ENCODE measurements at places on chromosomes 3 and 15. TPM values are rescaled to one million over a fixed set of nuclear protein-coding genes. Genes with fewer than 3 reads are reported as not detected.

DNA sequence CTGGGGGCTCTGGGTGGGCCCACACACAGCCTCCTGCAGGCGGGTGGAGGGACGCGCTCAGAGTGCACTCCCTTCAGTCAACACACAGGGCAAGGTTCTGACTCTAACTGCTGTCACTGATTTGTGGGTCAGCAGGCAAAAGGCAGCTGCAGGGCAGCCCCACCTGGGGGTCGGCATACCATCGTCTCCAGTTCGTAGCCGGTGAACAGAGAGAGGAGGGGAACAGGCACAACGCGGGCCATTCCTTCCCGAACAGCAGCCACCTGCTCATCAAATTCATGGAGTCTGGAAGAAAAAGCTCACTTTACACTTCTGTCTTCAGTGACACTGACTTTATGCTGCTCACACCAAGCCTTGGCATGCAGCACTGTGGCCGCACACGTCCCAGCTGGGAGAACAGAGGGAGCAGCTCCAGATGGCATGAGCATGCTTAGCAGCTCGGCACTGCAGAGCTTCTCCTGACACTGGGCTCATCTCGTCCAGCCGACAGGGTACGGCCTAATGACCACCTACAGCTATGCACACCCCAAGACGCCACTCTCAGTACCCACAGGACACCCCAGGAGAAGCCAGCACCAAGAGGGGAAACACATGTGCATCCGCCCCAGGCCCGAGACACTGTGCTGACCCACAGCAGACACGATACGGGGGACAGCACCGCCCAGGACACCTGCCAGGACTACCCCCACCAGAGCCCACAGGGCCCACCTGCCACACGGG lies 14.4 kb upstream of the OCA2 start:
- H3K4me1 ChIP-seq, result no peaks in the 10 kb centered on the region
- no peaks in the 10 kb centered on the region for H3K36me3 ChIP-seq
- H3K27ac ChIP-seq, result no peak overlapping the region
- DNase-seq, result no peak
- H3K27me3 ChIP-seq, result peaks cover 3% of the 10 kb centered on the region

SEMA6D gene
- 12.5 TPM for total RNA-seq

DNA sequence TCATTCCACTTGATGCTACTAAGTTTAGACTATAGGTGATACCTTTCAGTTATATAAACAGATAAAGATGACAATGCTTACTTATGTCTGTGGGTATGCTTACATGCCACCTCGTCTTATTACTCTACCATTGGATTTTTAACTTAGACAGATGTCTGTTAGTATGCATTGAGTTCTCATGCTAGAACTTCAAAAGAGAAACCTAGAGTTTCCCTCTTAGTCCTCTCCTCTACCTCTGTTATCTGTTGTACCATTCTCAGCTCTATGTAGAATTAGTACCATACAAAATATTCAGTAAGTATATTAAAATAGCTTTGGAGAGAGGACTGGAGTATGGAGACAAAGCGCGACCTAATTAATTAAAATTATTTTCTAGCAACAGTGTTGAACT lies 111.3 kb downstream of the BBX start:
- H3K36me3 ChIP-seq, result no peaks in the 10 kb centered on the region
- no peaks in the 10 kb centered on the region for H3K27me3 ChIP-seq
- no peak overlapping the region for H3K4me3 ChIP-seq

DNA sequence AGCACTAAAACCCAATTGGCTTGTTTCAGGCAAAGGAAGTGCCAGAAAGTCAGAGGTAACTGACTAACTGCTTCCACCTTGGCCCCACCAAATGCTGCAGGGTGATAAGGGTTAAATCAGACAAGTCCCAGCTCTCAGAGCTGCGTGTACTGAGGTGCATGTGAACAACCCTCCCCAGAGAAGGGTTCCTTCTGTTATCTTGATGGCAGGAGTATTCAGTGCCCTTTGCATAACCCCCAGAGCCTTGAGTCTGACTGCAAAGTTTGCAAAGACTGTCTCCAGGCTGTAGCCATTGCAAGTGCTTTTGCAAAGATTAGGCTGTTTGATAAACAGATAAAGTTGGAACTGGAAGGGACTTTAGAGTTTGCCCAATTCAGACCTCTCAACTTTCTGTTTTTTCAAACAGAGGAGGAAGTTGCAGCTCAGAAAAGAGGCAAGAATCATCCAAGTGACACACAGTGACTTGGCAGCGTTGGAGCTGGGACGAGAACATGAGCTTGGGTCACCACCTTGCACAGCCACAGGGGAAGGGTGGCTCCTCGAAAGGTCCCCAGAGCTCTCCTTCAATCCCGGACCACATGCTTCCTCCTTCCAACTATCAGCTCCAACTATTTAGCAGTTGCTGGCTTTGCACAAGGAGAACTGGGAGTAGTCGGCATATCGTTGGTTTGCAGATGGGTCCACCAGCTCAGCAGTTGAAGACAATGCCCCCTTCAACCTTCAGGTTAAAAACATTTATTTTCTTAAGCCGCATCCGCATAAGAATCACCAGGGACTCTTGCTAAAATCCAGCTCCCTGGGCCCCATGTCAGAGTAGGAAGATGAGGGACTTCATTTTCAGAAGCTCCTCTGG lies 224.8 kb upstream of the HES1 start:
- peaks cover 26% of the 10 kb centered on the region for H3K4me1 ChIP-seq
- no peak for DNase-seq
- no peak overlapping the region for H3K27ac ChIP-seq
- no peaks in the 10 kb centered on the region for H3K27me3 ChIP-seq
- H3K36me3 ChIP-seq, result no peaks in the 10 kb centered on the region

GRCh38 chr3:111776827-111777483 lies 82.1 kb upstream of the PHLDB2 start:
- no peak for DNase-seq
- H3K27ac ChIP-seq, result no peak overlapping the region
- H3K4me3 ChIP-seq, result no peak overlapping the region
- no peaks in the 10 kb centered on the region for H3K4me1 ChIP-seq
- H3K27me3 ChIP-seq, result no peaks in the 10 kb centered on the region

DNA sequence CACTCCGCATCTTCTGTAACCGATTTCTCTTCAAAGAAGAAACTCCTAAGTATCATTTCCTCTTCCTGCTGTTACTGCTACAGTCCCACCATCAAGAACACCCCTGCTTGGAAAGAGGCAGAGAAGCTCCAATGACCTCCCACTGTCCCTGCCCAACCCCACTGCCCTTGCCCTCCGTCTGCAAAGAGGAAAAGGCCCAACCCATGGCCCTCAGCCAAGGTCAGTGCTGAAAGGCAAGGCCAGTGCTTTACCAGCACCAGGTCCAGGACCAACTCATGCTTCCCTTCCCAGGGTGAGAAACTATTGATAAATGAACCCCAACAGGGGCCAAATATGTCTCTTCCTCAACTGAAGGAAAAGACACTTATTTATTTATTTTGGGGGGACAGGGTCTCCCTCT lies 22.5 kb downstream of the FAM240A start:
- no peaks in the 10 kb centered on the region for H3K4me1 ChIP-seq
- H3K4me3 ChIP-seq, result no peak overlapping the region
- no peak for DNase-seq
- H3K27ac ChIP-seq, result no peak overlapping the region

DNA sequence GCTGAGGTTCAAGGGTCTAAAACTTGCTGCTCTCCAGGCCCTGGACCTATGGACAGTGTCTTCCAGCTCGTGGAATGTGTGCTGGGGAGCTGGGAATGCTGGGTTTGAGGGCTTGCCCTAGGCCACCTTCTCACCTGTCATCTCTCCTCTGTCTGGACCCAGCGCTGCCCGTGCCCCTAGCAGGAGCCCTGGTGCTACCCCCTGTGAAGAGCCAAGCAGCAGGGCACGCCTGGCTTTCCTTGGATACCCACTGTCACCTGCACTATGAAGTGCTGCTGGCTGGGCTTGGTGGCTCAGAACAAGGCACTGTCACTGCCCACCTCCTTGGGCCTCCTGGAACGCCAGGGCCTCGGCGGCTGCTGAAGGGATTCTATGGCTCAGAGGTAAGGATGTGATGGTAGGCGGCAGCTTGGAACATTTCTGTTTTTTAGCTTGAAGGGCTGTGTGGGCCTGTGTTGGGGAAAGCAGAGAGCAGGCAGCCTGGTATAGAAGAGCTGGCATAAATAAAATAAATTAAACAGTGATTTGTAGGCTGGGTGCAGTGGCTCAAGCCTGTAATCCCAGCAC lies 5.1 kb downstream of the CHRD start:
- peaks cover 34% of the 10 kb centered on the region for H3K27me3 ChIP-seq
- no peak for DNase-seq
- H3K36me3 ChIP-seq, result no peaks in the 10 kb centered on the region
- H3K27ac ChIP-seq, result no peak overlapping the region

DNA sequence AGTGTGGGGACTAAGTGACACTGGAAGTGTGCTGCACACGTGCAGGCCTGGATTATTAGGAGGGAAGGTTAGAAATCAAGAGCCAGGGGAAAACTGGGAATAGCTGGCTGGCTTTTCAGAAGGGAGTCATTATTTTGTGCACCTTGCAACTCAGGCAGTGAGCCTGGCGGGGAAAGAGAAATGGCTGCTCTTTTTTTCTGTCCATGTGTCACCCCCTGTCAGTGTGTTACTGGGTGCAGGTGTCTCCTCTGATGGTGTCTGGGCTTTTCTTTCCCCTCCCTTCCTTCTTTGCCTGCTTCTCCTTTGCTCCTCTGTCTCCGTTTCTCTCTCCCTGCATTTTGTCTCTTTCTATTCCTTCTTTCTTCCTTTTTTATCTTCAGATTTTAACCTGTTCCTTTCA lies 130.7 kb downstream of the APBA2 start:
- no peak overlapping the region for H3K27ac ChIP-seq
- H3K36me3 ChIP-seq, result no peaks in the 10 kb centered on the region
- no peaks in the 10 kb centered on the region for H3K4me1 ChIP-seq
- DNase-seq, result no peak

DNA sequence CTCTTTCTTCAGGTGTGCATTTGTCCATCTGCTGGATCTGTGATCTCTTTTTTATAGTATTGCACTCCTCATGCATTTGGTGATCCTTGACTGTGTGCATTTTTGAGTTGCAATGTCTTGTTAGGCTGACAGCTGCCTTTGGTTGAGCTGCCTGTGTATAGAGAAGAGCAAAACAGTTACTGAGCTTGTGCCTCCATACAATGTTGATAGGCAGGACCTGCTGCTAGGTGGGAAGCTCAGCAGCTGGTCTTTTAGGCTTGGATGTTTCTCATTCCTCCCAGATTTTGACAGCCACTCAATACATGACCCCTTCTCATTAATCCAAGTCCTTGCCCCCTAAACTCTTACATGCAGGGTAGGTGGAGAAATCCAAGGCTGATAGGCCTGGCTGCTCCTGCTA lies 74.8 kb upstream of the PIAS1 start:
- no peak overlapping the region for H3K4me3 ChIP-seq
- no peaks in the 10 kb centered on the region for H3K4me1 ChIP-seq
- no peaks in the 10 kb centered on the region for H3K36me3 ChIP-seq
- H3K27me3 ChIP-seq, result no peaks in the 10 kb centered on the region

GRCh38 chr15:101003081-101003480 lies 83.9 kb downstream of the LRRK1 start:
- H3K27ac ChIP-seq, result no peak overlapping the region
- no peak overlapping the region for H3K4me3 ChIP-seq
- peaks cover 15% of the 10 kb centered on the region for H3K27me3 ChIP-seq
- no peaks in the 10 kb centered on the region for H3K4me1 ChIP-seq

CNTN4 gene
- total RNA-seq, result 5.1 TPM

GRCh38 chr15:62412686-62413085 lies 247.6 kb upstream of the C2CD4B start:
- no peaks in the 10 kb centered on the region for H3K36me3 ChIP-seq
- H3K4me3 ChIP-seq, result no peak overlapping the region
- H3K27ac ChIP-seq, result no peak overlapping the region
- H3K27me3 ChIP-seq, result no peaks in the 10 kb centered on the region
- H3K4me1 ChIP-seq, result peaks cover 5% of the 10 kb centered on the region
- DNase-seq, result peak; percentile 12

UACA gene
- 33.0 TPM for total RNA-seq

PLD1 gene
- total RNA-seq, result 0.21 TPM

SELENOS gene
- 26.0 TPM for total RNA-seq

GRCh38 chr3:114453361-114453780 lies 159.5 kb downstream of the TIGIT start:
- peaks cover 16% of the 10 kb centered on the region for H3K4me1 ChIP-seq
- no peaks in the 10 kb centered on the region for H3K36me3 ChIP-seq
- peak overlapping the region; percentile 61 for H3K4me3 ChIP-seq

DNA sequence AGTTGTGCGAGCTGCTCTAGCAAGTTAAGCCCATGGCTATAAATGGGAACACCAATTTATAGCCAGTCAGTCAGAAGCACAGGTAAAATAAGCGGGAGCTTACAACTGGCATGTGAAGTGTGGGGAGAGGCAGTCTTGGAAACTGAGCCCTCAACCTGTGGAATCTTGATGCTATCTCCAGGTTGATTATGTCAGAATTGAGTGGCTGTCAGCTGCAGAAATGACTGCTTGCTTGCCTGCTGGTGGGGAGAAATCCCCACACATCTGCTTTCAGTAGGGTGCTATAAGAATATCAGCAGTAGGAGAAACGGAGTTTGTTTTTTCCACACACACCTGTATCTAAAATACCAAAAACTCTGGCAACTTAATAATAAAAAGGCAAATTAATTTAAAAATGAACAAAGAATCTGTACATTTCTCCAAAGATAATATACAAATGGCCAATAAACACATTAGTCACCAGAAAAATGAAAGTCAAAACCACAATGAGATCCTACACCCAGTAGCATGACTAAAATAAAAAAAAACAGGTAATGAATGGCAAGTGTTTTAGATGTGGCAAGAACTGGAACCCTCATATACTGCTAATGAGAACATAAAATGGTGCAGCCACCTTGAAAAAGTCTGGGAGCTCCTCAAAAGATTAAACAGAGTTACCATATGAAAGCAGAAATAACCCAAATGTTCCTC lies 26.0 kb upstream of the MAP4 start:
- peaks cover 19% of the 10 kb centered on the region for H3K4me1 ChIP-seq
- H3K36me3 ChIP-seq, result no peaks in the 10 kb centered on the region
- DNase-seq, result no peak
- peak overlapping the region; percentile 51 for H3K27ac ChIP-seq
- H3K4me3 ChIP-seq, result no peak overlapping the region

DNA sequence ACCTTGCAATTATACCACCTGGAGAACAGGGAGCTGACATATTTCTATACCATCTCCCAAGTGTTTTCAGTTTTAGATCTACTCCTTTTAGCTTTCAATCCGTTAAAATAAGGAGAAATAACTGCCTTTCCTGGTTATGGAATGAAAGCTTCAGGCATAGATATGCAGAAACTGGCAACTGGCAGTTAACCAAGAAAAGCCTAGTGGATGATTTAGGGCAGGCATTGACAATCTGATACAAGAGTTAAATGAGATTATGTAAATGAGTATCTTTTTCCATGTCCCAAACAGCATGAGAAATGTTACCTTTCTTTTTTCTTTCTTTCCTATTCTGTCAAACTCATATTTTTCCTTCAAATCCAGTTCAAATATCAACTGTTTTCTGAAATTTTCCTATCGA lies 689.1 kb upstream of the DPPA4 start:
- no peaks in the 10 kb centered on the region for H3K36me3 ChIP-seq
- no peaks in the 10 kb centered on the region for H3K4me1 ChIP-seq
- no peak overlapping the region for H3K4me3 ChIP-seq

DNA sequence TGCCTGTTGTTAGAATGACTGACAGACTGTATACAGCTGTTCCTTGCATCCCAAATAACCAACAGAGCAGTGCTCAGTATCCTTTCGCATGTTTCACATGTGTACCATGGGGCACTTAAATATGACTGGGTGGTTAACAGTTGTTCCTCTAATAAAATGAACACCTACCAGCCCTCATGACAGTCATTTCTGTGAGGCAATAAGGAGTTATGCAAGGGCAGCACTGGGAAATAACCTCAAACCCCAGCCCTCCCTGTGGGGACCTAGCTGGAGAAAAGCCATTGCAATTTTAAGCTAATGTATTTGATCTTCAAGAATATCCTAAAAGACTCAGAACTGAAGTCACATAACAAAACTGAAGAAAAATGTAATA lies 7.3 kb downstream of the RFT1 start:
- no peak overlapping the region for H3K4me3 ChIP-seq
- DNase-seq, result no peak
- H3K27me3 ChIP-seq, result no peaks in the 10 kb centered on the region
- no peak overlapping the region for H3K27ac ChIP-seq
- H3K4me1 ChIP-seq, result no peaks in the 10 kb centered on the region

Measured in neural progenitor cell (in vitro differentiated cells).